A172 (cell line): ENCODE measurements at places on chromosomes 6 and 20. TPM values are rescaled to one million over a fixed set of nuclear protein-coding genes. Genes with fewer than 3 reads are reported as not detected.

- no peak for DNase-seq
Measured at GRCh38 chr6:130672153-130672552, 155.1 kb upstream of the SMLR1 start.

DNA sequence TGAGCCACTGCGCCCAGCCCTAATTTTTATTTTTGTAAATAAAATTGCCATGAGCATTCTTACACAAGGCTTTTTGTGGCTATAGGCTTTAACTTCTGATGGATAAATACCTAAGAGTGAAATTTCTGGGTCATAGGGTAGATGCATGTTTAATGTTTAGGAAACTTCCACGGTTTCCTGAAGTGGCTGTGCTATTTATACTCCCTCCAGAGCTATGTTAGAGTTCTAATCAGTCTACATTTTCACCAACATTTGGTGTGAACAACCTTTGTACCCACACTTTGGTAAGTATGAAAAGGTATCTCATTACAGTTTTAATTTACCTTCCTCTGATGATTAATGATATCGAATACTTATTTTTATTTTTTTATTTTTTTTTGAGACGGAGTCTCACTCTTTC, 6.1 kb upstream of the MAS1 start:
- no peak for DNase-seq

- DNase-seq: no peak
Measured at GRCh38 chr6:44651604-44652003, 264.1 kb downstream of the CDC5L start.

DNA sequence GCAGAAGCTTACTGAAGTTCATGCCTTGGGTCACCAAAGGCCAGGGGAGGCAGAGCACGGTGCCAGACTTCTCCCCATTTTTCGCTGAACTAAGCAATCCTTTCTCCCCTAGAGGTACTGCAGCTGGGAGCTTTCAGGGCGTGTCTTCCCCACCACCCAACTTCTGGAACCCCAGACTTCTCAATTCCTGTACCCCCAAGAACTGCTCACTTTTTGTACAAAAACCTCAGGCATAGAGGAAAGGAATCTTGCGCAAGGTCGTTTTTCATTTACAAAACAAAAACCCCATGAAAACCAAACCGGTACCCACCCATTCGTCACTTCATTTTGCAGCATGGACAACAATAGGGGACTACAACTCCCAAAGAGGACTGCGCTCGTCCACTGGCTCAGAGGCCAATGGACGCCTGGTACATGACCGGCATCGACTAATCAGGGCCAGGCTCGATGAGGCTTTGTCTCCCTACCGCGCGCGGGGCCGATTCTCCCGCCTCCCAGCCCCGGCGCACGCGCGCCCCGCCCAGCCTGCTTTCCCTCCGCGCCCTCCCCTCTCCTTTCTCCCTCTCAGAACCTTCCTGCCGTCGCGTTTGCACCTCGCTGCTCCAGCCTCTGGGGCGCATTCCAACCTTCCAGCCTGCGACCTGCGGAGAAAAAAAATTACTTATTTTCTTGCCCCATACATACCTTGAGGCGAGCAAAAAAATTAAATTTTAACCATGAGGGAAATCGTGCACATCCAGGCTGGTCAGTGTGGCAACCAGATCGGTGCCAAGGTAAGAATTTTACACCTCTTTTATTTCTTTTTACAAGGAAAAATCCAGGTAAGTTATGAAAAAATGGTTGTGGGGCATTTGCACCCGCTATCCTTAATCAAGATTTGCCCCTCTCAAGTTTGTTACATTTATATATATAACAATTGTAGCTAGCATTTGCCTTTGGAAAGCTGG, at the start of gene TUBB:
Gene TUBB, plus strand, starts transcription at position 562 of the 947 bp plus-strand sequence. Its CDS starts 155 bp downstream, at position 717.
- peak; percentile 97 for DNase-seq

Gene ZSCAN23
- total RNA-seq: 1.0 and 3.2 TPM in 2 replicates

Gene SLC17A1
- total RNA-seq: not detected in 2 replicates

Gene PI16
- 0.74 TPM in 1 of 2 replicates, not detected in the other for total RNA-seq

Gene RIPOR3
- 0.07 TPM in 1 of 2 replicates, not detected in the other for total RNA-seq

Gene TRERF1
- 3.4 and 3.5 TPM in 2 replicates for total RNA-seq
